ENCODE measurements at places on chromosomes 4 and X. TPM values are rescaled to one million over a fixed set of nuclear protein-coding genes. Genes with fewer than 3 reads are reported as not detected.

DNA sequence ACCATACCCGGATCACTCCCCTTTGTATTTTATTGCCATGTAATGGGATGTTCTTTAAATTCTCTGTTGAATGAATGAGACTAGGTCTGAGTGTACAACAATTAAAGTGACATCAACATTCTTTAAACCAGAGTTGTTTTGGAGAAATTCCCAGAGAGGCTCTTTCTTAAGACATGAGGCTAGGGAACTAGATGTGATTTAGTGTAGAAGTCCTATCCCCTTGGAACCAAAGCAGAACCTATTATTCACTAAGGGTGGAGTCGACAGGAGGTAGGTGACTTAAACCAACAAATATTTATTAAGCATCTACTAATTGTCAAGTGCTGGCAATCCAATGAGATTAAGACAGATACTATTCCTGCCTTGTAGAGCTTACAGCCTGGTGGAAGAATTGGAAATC lies 1.7 kb downstream of the EIF1AX start:
- no peak for DNase-seq

DNA sequence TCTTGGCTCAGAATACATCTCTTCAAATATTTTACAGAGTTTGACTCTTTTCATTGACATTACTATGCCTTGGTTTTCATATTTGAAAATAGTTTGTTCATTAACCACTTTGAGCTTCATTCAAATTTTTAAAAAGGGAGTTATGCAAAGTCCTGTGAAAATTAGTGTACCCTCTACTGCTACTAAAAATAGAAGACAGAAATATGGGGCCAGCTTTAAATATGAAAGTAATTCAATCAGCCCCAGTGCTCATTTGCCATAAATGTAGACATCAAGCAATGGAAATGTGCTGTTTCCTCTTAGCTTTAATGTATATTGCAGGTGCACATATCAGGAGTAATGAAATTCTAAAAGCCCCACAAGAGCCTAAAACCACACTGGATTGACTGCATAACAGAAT lies 218.7 kb downstream of the SPATA18 start:
- no peak for DNase-seq

DNA sequence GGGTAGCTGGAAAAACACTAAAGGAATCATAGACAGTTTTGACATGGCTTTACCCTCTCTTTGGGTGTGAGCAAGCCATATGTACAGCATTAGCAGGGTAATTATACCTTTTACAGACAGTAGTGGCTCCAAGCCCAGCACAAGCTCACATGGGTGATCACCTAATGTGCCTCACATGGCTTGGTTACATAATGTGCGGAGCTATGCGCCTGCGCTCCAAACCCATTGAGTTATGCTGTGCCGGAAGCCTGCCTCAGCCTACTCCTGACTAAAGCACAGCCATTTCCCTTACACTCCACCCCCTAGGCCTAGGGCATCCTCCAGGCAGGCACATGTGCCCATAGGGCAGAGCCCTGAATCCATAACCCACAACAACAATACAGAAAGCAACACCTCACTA lies 6.5 kb upstream of the TSPAN5 start:
- no peak for DNase-seq

DNA sequence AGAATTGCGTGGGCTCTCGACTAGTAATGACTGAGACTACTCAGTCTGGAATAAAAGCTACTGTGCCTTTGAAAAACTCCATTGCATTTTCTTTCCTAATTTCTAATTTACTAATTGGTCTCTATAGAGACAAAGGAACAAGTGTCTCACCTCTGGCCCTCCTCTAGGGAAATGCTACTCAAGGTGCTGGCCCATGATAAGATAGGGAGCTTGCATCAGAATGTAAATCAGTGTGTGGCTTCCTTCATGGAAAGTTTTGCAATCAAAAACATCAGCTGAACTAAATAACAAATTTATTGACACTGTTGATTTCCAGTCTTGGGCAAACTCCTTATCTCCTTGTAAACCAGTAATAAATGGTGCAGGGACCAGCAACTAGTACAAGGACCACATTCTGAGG lies 81.8 kb downstream of the SRPX start:
- peak; percentile 5 for DNase-seq

DNA sequence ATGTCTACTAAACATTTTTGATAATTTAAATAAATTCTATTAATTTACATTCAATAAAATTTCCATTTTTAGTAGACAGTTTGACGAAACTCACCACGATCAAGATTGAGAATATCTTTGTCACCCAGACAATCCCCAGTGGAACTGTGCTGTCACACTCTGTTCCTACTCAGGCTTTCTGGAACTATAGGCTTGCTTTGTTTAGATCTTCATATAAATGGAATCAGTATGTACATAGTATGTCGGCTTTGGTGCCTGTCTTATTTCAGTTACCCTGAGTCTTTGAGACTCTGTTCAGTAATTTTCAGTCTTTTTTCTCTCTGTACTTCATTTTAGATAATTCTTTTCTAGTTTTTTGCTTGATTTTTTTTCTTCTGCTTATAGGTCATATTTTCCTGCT lies 163.5 kb upstream of the EMCN start:
- no peak for DNase-seq

- DNase-seq: no peak
Measured at GRCh38 chr4:133143775-133144430, 5.2 kb upstream of the PCDH10 start.

- no peak for DNase-seq
Measured at GRCh38 chr4:36914106-36914505, 330.4 kb upstream of the NWD2 start.

DNA sequence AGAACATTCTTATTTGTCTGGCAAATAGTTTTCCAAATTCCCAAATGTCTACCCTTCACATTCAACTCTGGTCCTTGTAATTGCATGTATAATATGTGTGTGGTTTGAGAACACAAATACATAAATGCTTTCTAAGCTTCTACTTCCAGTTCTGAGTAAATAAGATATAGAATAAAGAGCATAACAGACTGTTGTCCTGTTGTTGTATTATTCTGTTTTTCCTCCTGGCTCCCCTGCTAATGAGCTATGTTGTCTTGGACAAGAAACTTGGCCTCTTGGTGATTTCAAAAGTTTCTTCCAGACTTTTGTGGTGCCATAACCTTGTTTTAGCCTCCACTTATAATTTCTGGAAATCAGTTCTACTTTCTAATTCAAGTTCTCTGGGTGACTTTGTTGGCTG lies 75.3 kb upstream of the USP38 start:
- DNase-seq: no peak

- no peak for DNase-seq
Measured at GRCh38 chr4:14984448-14984847, 17.8 kb upstream of the CPEB2 start.

GRCh38 chr4:150567070-150567469 lies 14.9 kb upstream of the MAB21L2 start:
- DNase-seq: no peak

DNA sequence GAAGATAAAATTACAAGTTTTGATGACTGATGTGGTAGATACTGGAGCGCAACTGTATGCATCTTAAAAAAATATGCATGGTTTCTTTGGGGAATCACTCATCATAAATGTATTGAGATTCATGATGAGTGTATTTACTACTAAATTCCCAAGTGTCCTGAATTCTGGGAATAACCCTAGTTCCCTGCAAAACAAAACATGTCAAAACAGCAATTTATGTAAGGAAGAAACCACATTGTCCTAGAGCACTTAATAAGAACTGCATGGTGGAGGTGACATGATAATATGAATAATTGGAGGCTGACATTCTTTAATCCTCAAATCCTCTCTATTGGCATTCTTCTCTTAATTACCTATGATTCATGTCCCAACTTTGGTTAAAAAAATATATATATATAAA lies 1804.7 kb downstream of the STIM2 start:
- DNase-seq: no peak

Gene ANK2
- polyA plus RNA-seq: not detected

Gene C1QTNF7
- polyA plus RNA-seq: not detected

Gene HSD17B13
- 0.33 TPM for polyA plus RNA-seq

Gene TAF9B
- 17.7 TPM for polyA plus RNA-seq

Gene PPARGC1A
- polyA plus RNA-seq: not detected

Gene ZNF157
- polyA plus RNA-seq: not detected

All from K562 (cell line).